ENCODE measurements at places on chromosomes 16 and 17.

DNA sequence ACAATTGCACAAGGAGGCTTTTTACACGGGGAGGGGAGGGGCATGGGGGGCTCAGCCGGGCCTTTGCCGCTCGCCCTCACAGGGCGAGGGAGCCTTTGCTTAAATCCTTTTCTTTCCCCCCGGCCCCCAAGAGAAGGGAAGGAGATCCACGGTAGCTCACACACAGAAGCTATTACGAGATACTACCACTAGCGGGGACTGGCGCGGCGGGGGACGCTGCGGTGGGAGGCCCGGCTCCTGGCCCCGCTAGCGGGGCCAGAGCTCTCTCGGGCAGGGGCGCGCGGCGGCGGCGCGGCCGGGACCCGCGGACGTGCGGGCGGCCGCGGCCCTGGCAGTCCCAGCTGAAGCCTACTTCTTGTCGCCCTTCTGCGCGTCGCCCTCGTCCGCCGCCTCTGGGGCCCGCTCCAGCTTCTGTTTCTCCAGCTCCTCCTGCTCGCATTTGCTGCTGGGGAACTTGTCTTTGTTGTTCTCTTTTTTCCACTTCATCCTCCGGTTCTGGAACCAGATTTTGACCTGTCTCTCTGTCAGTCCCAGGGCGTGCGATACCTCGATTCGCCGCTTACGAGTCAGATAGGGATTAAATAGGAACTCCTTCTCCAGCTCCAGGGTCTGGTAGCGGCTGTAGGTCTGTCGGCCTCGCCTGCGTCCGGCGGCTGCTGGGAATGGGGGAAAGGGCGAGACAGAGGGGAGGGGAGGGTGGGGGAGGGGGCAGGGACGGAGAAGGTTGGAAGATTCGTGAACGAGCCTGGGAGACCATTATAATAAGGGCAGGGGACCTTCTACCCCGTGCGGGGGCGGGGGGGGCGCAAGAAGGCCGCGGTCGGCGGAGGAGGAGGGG lies 2.0 kb downstream of the HOXB8 start:
- DNase-seq, result no peak

DNA sequence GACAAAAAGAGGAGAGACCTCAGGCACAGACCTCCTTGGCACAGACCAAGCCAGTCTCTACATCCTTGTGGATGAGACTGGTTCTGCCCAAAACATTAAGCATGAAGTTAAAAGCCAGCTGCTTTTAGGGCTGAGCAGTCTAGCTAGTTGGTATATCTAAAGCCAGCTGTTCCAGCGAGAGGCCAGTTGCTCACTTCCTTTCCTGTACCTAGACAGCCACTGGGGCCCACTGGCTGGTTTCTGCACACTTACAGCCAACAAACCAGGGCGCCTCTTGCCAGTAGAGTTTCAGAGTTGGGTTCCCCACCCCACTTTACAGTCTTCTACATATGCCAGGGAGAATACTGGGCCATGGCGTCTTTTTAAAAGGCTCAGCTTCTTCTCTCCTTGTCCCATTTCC lies 242.4 kb downstream of the ZFHX3 start:
- no peak for DNase-seq

GRCh38 chr17:17454276-17454675 lies 22.5 kb upstream of the MED9 start:
- DNase-seq, result no peak

DNA sequence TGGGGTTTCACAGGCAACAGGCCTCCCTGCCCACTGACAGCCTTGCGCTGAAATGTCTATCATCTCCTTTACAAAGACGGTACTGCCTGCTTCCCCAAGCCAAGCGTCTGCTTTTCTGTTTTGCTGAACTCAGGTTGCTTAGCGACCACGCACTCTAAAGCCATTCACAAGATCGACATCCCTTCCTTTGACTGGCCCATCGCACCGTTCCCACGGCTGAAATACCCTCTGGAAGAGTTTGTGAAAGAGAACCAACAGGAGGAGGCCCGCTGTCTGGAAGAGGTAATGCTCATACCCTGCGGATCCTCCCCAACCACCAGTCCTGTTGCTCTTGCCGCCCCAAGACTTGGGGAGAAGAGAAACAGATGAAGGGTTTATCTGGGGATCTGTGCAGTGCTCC lies 28.7 kb downstream of the TMEM186 start:
- DNase-seq, result no peak

GRCh38 chr17:17710728-17711541 lies 29.7 kb downstream of the RAI1 start:
- no peak for DNase-seq

DNA sequence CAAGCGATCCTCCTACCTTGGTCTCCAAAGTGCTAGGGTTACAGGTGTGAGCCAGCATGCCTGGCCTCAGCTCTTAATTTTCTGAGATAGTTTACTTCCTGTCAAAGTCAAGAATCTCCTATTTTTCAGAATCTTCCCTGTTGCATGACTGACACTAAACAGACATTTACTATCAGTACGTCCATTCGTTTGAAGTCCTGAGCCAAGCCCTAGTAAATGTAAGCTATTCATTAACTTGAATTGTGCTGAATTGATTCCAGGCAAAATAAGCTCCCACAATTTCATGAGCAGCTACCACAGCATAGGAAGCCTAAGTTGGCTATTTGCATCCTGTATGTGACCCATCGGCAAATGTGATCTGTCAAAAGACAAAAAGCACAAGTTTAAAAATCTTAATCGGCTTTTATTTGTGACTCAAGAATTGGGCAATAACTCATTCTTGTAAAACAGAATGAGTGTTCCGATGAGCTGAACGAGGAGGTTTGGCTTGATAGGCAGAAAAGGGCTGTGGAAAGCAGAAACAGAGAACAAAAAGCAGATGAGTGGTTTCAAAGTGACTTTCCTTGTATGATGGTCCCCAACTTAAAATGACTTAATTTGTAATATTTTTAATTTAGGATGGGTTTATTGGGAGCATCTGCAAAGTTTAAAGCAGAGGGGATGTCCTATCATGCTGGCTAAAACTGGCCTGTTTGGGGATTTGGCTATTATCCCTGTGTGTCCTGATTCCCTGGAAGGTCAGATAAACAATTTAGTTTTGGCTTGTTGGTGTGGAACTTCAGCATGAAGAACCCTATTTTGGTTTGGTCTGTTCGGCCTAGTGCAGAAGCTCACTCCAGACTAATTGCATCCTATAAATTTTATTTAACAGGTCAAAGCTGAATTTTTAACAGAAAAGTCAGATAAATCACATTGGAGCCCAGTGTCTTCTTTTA lies 14.2 kb downstream of the RNF112 start:
- no peak for DNase-seq

DNA sequence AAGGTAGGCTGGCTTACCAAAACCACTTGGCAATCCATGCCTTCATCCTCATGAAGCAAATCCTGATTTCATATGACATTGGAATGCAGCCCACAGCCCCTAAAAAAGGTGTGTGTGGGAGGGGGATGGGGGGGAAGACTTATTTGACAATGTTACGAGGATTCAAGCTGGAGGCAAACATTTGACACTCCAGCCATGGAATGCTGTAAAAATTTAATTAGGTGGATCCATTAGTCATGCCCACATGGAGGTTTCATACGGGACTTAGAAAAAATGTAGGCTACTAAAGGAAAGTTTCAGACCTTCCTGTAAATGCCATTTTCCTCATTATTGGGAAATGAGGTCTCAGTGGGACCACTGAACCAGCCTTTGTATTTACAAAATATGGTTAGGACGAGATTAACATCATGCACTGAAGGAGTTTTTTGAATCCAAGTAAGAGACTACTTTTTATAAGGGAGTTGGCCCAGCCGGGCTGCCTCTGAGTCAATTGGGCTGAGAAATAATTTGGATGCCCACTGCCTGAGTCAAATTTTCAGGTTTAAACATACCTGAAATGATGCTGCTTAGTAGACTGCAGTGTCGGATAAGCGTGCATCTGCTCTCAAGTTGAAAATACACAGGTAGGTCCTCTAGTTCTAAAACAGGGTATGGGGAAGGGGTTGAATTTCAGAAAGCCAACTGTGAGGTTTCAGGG lies 44.6 kb upstream of the MAF start:
- DNase-seq, result no peak
